ENCODE measurements at places on chromosomes 7 and 10. TPM values are rescaled to one million over a fixed set of nuclear protein-coding genes. Genes with fewer than 3 reads are reported as not detected.

GRCh38 chr10:43254881-43255633, 11.8 kb downstream of the RASGEF1A start:
- no peak for DNase-seq

- no peak for DNase-seq
These were observed 40.4 kb downstream of the CAMK2B start for GRCh38 chr7:44284881-44285541.

ZNF655 gene
- 137 TPM for total RNA-seq

DNA sequence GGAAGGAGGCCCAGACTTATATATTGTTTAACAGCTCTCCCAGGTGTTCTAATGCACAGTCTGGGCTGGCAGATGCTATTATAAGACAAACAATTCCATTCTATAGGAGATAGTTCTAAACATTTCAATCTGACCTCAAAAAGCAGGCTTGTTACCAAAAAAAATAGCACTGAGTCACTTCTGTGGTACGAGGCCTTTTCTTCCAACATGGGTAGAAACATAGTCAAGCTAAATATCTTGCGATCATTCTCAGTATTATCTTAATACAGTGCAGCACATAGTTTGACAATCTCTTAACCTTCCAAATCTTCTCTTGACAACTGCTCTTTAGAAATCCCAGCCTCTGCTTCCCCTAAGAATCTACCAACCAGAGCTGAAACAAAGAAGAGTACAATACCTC, 46.6 kb upstream of the MKX start:
- DNase-seq: no peak

DNA sequence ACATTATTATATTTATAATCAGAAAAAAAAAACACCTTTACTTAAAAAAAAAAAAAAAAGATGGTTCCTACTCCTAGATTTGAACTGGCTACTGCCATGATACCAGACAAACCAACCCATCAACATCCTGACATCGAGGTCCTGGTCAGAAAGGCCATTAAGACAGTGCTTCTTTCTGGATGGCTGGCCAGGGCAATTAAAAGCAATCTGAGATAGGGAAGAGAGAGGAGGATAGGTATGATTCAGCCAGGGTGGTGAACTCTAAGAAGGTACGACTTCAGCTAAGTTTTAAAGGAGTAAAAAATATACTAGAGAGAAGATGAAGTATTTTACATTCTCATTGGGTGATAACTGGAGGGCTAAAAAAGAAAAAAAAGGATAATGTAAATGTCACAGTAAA, 139.0 kb downstream of the DOCK4 start:
- DNase-seq: no peak

DNA sequence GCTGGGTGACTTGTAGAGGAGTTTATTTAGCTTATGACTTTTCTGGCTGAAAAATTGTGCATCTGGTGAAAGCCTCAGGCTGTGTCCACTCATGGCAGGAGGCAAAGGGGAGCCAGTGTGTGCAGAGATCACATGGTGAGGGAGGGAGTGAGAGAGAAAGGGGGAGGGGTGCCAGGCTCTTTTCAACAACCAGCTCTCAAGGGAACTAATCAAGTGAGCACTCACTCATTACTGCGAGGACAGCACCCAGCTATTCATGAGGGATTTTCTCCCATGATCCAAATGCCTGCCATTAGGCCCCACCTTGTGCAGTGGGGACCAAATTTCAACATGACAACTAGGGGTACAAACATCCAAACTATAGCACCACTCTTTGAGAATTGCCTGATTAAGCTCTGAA, 590.2 kb downstream of the MAGI2 start:
- no peak for DNase-seq

All from CD4-positive, alpha-beta memory T cell (primary cell).